ENCODE measurements at places on chromosomes 12 and 14.

- DNase-seq: no peak
Measured at GRCh38 chr14:104427131-104427851, 152.3 kb upstream of the C14orf180 start.

DNA sequence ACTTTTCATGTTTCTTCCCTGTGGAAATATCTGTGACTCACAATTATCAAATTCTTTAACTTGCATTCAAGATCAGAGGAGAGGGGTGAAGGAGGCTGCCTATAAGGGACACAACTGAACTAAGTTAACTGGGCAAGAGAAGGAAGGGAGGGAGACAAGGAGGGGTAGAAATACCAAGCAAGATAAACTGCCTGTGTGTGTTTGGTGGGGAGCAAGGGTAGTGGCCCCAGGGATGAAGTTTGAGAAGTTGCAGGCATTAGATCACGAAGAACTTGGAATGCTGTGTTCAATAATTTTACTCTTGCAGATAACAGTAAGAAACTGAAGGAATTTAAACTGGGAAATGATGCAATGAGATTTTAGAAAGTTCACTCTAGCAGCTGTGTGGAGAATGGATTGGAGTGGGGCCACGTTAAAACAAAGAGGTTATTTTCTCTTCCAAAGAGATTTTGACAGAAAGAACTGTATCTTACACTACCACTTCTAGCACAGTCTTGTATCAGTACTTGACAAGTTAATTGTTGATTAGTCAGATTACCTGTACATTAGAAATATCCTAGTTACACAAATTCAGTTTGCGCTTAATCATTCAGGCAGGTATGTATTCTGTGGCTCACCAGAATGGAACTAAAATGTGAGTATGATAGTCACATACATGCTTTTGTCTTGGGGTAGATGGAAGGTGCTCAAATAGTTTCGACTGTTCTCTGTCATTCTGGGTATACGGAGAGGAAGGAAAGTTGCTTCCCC is 7.4 kb downstream of the PKP2 start:
- DNase-seq: no peak

DNA sequence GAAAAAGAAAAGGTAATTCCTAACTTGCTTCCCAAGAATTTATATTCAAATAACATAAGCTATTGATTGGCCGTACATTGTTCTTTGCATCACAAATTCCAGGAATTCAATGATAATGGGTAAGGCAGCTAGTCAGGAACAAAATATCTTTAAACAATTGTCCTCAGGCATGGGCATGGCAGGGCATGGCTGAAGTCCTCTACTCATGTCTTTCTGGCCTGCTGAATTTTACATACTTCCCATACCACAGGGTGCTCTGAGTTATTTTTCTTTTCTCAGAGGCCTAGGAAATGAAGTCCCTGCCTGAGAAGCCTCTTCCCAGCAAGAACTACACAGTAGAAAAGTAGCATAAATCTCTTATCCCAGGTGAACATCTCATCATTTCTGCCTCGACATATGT is 15.1 kb upstream of the DRAM1 start:
- no peak for DNase-seq

DNA sequence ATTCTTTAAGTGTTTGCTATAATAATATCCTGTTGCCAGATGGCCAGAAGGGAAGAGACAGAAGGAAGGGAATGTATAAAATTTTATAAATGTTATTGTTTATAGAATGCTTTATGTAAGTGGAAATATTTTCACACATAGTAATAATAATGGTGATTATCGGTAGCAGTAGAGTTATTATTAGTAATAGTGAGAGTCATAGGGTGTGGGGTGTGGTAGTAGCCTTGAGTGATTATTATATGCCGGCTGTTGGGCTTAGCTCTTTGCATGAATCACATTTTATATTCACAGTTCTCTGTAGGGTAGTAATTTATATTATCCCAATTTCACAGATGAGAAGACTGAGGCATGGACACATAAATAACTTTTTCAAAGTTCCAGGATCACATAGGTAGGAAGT is 391.4 kb downstream of the C12orf75 start:
- DNase-seq: no peak

GRCh38 chr12:91332302-91332701 is 149.7 kb upstream of the DCN start:
- no peak for DNase-seq

GRCh38 chr12:49776413-49776812 is 35.1 kb downstream of the TMBIM6 start:
- DNase-seq: peak; percentile 14

GRCh38 chr12:128908254-128908653 is 55.0 kb downstream of the GLT1D1 start:
- no peak for DNase-seq

DNA sequence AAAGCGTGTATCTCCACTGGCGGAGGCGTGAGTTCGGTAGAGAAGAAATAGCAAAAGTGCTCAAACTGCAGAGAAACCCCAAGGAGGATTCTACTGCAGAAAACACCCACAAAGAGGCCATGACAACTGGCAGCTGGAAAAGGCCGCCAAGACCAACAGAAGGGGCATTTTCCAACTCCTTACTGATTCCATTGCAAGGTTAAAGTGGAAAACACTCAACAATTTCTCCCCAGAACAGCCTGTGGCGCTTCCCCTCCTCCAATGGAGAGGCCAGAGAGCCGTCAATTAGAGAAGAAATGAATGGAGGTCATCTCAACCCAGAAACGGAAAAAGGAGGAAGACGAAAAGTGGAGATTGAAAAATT is 618 bp upstream of the ANKRD52 start:
- no peak for DNase-seq

GRCh38 chr14:63933711-63934110 is 80.9 kb downstream of the SYNE2 start:
- DNase-seq: no peak

DNA sequence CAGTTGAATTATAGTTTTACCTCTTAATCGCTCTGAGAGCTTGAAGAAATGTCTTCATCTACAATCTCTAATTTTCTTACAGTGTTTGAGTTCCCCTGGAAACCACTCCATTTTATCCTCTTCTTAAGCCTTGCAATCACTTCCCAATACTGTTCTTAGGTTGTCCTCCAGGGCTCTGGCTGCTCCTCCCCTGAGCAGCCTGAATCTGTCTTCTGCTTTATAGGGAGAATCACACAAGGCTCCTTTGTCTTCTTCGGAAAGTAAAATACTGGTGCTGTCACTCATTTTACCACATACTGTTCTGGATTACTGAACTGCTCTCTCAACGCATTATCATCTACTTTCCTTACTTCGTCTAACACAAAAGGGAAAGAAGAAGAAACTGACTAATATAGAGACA is 133.7 kb downstream of the MDGA2 start:
- DNase-seq: no peak

- DNase-seq: no peak
Measured at GRCh38 chr12:94379479-94380113, 80.1 kb downstream of the CEP83 start.

DNA sequence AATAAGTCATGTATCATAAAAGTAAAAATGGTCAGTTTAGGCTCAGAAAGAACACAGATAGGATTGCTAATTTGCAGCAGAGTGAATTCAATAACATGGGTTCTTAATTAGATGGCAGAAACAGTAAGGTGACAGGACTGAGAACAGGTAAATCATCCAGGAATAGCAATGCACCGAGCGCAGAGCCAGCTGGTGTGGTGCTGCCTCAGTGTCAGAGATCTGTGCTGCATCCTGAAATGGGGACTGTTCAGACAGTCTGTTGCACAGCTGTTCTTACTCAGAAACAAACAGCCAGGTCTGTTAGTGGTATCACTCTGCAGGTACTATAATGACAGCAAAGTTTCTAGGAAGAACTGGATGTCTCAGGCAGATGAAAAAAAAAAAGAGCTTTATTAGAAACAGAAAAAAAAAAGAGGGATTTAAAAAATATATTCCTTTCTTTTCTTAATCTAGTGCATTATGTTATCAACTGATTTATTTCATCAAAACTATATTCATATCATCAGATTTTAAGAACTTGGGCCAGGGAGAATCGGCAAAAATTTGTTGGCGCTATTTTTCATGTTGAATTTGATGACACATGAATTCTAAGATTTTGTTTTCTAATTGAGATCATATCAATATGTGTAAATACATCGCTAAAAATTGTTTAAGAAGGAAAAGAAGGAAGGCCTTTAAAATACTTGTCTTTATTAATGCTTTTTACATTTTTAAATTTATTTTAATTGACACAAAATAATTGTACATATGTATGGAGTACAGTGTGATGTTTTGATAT is 501.8 kb downstream of the PRKD1 start:
- DNase-seq: no peak

- DNase-seq: no peak
Measured at GRCh38 chr12:124369827-124370378, 75.0 kb downstream of the RFLNA start.

DNA sequence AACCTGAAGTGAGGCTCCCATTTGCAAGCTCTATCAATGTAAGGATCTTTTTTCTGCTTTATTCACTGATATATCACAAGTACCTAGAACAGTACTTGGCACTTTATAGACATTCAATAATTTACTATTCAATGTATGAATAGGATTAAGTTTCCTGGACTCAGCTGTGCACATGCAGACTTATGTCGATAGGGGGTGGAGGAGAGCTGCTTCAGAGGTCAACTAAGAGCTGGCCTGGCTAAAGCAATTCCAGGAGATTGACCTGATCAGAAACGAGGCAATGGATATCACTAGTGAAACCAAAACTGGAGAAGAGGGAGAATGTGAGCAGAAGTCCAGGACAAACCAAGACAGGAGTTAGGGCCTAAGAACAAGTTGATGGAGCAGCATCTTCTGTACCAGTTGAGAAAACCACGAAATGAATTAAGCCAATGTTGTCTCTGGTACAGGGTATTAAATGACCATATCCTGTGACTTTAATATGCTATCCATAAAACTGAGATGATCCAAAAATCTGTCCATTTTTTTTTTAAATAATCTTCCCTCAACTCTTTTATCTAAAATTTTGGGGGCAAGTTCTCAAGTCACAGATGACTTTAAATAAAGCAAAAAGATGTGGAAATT is 169.2 kb downstream of the PIK3C2G start:
- no peak for DNase-seq

- DNase-seq: no peak
Measured at GRCh38 chr12:132140501-132140900, 3.6 kb downstream of the DDX51 start.

DNA sequence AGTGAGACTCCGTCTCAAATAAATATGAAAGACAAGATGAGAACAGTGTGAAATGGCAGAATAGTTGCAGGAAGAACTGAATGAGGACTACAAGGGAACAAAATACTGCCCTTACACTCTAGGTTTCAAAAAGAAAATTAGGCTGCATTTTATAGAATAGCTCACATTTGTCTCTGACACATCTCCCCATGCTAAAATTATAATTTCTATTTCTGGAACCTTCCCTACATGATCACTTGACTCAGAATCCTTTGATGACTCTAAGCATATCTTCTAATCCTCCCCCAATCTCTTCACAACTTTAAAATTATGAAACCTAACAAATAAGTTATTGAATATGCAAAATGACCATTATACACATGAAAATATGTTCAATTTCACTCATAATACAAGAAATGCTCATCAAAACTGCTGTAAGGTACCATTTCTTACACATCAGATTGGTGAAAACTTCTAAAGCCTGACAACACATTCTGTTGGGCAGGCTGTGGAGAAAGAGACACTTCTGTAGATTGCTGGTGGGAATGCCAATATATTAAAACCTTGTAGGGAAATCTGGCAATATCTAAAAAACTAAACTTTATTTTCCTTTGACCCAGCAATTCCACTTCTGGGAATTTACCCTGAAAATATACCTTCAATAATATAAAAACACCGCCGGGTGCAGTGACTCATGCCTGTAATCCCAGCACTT is 4.3 kb upstream of the HIGD1C start:
- no peak for DNase-seq

DNA sequence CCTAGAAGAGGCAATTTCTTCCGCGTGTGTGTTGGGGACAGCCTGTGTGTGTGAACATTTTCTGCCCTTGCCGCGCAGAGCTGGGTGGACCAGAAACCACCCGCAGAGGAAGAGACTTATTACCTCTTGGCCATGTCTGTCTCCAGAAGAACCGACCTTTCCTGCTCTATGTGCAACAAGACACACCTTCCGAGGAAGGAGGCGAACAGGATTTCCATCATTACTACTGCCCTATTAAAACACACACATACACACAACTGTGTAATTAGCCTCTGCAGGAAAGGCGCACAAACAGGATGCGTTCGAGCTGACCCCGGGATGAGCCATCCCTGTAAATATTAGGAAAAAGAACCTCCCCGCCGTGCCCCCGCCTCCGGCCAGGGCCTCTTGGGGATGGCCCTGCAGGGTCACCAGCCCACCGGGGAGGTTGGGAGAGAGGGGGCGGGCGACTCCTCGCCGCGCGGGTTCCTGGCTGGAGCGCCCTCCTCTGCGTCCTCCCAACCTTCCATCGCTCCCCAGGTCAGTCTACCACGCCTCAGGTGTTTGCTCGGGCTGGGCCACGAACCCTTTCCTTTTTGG is 484 bp upstream of the PRKCH start:
- DNase-seq: no peak

DNA sequence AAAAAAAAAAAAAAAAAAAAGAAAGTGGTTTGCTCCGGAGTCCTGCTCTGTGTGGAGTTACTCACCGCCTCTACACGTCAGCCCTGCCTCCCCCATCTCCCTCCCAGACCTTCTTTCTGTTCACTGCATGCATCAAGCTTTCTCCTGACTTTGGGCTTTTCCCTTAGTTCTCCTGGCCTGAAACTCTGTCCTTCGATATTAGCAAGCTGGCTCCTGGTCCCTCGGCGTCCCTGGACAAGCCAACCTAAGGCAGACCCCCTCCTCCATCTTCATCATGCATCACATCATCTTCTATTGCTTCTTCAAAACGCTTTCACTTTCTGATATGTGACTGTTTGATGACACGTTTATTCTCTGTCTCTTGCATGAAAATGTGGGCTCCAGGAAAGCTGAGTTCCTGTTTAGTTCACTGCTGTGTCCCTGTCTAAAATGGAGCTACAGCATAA is 40.6 kb downstream of the SLC15A4 start:
- no peak for DNase-seq

DNA sequence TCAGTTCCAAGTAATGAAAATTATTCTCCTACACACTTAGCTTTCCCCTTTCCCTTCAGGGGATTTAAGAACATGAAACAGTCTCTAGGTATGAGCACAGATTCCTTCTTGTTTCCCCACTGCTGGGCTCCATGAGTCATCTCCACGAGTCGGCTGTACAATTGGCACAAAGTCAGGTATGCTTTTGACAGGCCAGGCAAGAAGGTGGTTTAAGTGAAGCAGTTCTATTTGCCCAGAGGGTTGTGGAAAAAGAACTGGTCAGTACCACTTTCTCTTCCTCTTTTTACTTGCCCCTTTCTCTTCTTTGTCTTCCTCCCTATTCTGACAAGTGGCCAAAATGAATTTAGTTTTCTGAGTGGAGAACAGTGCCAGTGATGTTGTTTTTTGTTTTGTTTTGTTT is 16.3 kb downstream of the DYNC1H1 start:
- DNase-seq: peak; percentile 98
